Natural killer cell treated with Interleukin-12 subunit alpha and Interleukin-12 subunit beta and Interleukin-15 and Interleukin-18, amount 100 ng/mL, for 72 hours (primary cell): ENCODE measurements at places on chromosomes 5 and 9. TPM values are rescaled to one million over a fixed set of nuclear protein-coding genes. Genes with fewer than 3 reads are reported as not detected.

GRCh38 chr5:71701407-71701806 is 17.7 kb upstream of the CARTPT start:
- H3K36me3 ChIP-seq = peaks cover 6% of the 10 kb centered on the region
- peaks cover 5% of the 10 kb centered on the region for H3K4me1 ChIP-seq
- DNase-seq = no peak
- no peak overlapping the region for H3K27ac ChIP-seq
- H3K27me3 ChIP-seq = no peaks in the 10 kb centered on the region

Gene CTNND2
- total RNA-seq = not detected

GRCh38 chr5:169091396-169091980 is 209.5 kb downstream of the SLIT3 start:
- no peak overlapping the region for H3K4me3 ChIP-seq
- DNase-seq = no peak
- H3K27me3 ChIP-seq = peaks cover 29% of the 10 kb centered on the region
- H3K27ac ChIP-seq = no peak overlapping the region
- no peaks in the 10 kb centered on the region for H3K4me1 ChIP-seq

DNA sequence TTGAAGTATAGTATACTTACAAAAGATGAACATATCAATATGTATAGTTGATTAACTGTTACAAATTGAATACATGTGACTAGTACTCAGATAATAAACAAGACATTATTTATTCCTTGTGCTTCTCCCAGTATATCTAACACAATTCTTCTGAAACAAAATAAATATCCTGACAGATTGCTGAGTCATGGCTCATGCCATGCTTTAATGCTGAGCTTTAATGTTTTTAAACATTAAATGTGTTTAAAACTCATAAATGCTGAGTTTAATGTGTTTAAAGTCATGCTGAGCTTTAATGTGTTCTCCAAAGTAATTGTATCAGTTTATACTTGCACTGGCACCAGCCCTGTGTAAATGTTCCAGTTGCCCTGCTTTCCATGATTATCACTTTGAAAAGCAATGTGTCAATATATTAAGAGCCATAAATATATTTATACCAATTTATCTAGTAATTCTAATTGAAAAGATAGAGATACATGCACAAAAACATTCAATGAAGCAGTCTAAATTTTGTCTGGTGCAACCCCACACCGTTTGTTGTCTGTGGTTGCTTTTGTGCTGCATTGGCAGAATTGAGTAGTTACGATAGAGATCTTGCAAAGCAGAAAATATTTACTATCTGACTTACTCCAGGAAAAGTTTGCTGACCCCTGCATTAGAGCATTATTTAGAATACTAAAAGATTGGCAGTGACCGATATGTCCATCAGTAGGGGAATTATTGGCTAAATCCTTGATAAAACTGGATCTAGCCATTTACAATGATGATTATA is 15.7 kb downstream of the KIAA1958 start:
- no peaks in the 10 kb centered on the region for H3K36me3 ChIP-seq
- H3K27ac ChIP-seq = no peak overlapping the region
- H3K4me1 ChIP-seq = no peaks in the 10 kb centered on the region
- no peak for DNase-seq

- no peak overlapping the region for H3K4me3 ChIP-seq
- H3K27ac ChIP-seq = no peak overlapping the region
- H3K4me1 ChIP-seq = peaks cover 5% of the 10 kb centered on the region
- H3K27me3 ChIP-seq = no peaks in the 10 kb centered on the region
- H3K36me3 ChIP-seq = no peaks in the 10 kb centered on the region
Measured at GRCh38 chr5:10572451-10572850, 8.6 kb downstream of the ANKRD33B start.

GRCh38 chr5:14260637-14261036 is 117.5 kb downstream of the TRIO start:
- H3K27ac ChIP-seq = no peak overlapping the region
- peaks cover 52% of the 10 kb centered on the region for H3K4me1 ChIP-seq
- H3K36me3 ChIP-seq = peaks cover 7% of the 10 kb centered on the region
- no peak overlapping the region for H3K4me3 ChIP-seq
- peaks cover 4% of the 10 kb centered on the region for H3K27me3 ChIP-seq

DNA sequence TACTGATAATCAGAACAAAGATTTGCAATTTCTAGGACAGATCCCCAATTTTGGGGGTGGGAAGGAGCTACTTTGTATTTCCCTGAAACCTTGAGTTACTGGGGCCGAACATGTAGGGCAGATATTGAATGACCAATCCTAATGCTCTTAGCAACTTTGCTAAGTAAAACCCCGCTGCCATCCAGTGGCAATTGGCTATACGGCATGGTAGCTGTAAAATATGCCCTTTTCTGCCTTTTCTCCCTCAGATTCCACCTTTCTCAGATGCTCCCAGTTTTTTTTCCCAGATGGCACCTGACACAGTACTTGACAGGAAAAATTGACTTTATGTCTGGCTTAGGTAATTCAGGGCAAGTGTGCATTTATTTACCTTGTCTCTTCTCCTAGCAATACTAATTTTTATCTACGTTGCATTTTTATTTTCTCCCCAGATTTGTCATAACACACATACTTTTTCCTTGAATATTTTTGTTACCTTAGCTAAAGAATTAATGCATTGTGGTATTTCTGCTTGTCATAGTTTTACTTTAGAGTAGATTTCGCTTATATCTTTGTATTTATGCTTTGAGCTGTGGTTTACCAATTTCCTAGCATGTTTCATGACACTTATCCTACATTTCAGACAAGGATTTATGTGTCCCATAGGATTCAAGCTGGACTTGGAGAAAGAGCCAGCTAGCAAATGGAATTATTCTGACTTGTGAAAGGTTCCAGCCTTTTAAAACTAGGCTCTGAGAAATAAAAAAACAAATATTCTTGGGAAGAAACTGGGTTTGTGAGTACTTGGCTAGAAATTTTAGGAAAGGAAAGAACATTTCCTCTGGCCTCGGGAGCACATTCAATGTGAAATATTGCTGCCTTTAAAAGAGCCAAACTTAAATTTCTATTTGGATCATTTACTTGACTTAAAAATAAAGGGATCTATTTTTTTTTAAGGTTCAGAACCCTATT is 37.4 kb downstream of the PIK3R1 start:
- H3K4me3 ChIP-seq = no peak overlapping the region
- H3K36me3 ChIP-seq = no peaks in the 10 kb centered on the region
- peak overlapping the region; percentile 91 for H3K27ac ChIP-seq

DNA sequence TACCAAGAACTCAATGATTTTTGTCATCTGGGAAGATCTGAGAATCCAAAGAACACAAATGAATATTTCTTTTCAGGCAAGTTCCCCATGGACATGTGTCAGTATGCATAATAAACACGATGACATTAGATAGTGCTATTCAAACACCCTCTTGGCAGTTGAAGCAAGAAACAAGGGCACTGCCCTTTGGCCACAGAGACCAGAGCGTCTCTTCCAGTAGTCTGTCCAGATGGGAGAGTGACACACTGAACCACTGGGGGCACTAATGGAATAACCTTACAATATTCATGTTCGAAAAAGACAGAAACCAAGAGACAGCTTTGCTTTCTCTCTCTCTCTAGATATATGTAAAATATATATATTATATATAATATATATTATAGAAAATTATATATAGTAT is 301.9 kb downstream of the CTNND2 start:
- H3K27ac ChIP-seq = no peak overlapping the region

Gene LHX6
- total RNA-seq = not detected

GRCh38 chr5:135069895-135070657 is 36.0 kb upstream of the PITX1 start:
- H3K4me3 ChIP-seq = no peak overlapping the region
- H3K4me1 ChIP-seq = no peaks in the 10 kb centered on the region
- H3K27ac ChIP-seq = no peak overlapping the region
- peaks cover 2% of the 10 kb centered on the region for H3K27me3 ChIP-seq
- no peak for DNase-seq

DNA sequence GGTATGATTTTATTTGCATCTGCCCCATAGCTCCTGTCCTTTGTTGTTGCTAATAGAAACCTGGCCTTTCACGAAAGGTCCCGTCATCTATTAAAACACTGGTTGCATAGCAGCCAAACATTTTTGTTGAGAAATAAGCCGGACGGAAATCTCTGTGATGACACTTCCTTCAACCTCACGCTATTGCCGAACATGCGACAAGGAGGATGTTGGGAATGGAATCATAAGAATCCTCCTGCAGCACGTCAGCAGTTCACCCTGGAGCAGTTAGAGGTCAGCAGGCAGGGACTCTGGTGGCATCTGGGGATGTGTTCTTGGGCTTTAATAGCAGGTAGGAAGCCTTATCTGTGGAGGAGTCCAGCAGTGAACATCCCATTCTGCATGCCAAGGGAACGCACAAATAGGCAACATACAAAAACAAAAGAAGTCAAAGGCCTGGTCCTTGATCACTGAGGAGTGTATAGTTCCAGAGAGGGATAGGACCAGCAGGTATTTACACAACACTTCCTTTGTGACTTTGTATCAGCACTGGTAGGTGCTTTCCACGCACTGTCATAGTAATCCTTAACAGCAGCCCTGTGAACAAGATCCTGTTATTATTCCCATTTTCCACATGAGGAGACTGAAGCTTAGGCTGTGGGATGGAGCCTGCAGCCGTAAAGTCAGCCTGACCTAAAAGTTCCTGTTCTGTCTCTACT is 33.4 kb downstream of the ARHGAP26 start:
- no peaks in the 10 kb centered on the region for H3K27me3 ChIP-seq
- DNase-seq = no peak
- no peak overlapping the region for H3K4me3 ChIP-seq
- H3K4me1 ChIP-seq = peaks cover 60% of the 10 kb centered on the region
- H3K36me3 ChIP-seq = no peaks in the 10 kb centered on the region

Gene DNAH5
- total RNA-seq = not detected

DNA sequence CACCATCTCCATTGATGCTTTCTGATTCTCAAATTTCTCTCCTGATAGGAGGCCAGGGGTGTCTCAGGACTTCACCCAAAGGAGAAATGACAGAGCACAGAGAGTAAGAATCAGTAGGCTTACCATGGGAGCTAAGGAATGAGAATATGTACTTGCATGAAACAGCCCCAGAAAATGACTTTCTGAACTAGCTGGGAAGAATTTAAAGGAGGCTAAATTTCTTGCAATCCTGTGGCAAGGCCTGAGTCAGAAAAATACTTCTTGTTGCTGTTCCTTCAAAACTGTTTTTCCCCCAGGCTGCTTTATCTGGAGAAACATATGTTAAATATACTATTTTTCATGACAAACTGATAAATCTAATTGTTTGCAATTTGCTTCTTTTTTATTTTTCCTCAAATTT is 53.4 kb upstream of the FBXL7 start:
- H3K4me3 ChIP-seq = no peak overlapping the region
- peaks cover 4% of the 10 kb centered on the region for H3K36me3 ChIP-seq
- H3K27ac ChIP-seq = no peak overlapping the region
- no peak for DNase-seq
- H3K4me1 ChIP-seq = no peaks in the 10 kb centered on the region

DNA sequence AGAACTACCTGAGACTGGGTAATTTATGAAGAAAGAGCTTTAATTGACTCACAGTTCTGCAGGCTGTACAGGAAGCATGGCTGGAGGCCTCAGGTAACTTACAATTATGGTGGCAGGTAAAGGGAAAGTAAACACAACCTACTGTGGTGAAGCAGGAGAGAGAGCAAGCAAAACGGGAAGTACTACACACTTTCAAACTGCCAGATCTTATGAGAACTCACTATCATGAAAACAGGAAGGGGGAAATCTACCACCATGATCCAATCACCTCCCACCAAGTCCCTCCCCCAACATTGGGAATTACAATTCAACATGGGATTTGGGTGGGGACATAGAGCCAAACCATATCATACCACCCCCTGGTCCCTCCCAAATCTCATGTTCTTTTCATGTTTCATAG is 58.7 kb upstream of the GPR151 start:
- H3K4me3 ChIP-seq = no peak overlapping the region
- no peaks in the 10 kb centered on the region for H3K4me1 ChIP-seq
- H3K27me3 ChIP-seq = peaks cover 16% of the 10 kb centered on the region
- DNase-seq = no peak

GRCh38 chr9:129962889-129963703 is 79.9 kb downstream of the FNBP1 start:
- peak overlapping the region; percentile 96 for H3K27ac ChIP-seq
- DNase-seq = peak; percentile 79
- peak overlapping the region; percentile 89 for H3K4me3 ChIP-seq
- peaks cover 61% of the 10 kb centered on the region for H3K4me1 ChIP-seq
- peaks cover 13% of the 10 kb centered on the region for H3K36me3 ChIP-seq

GRCh38 chr9:20380546-20380945 is 241.8 kb downstream of the MLLT3 start:
- H3K36me3 ChIP-seq = peaks cover 5% of the 10 kb centered on the region
- no peak overlapping the region for H3K4me3 ChIP-seq
- H3K27ac ChIP-seq = no peak overlapping the region
- H3K4me1 ChIP-seq = peaks cover 23% of the 10 kb centered on the region
- DNase-seq = no peak

DNA sequence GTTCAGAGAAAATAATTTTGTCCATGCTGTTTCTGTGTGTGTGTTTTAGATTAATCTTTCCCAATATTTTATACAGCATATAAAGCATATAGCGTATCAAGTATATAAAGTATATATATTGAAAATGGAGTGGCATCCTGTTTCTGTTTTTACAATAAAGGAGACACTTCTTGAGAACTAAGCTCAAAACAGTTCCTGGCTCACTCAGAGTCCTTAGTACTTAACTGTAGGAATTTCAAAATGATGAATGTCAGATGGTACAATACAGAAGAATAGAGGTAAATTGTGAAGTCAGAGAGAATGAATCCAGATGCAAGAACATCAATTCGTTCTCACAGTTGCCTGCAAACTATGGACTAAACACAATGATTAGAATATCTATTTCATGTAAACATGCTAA is 68.7 kb upstream of the TAS2R1 start:
- H3K4me1 ChIP-seq = no peaks in the 10 kb centered on the region
- H3K27ac ChIP-seq = no peak overlapping the region
- no peak for DNase-seq
- H3K27me3 ChIP-seq = no peaks in the 10 kb centered on the region
- no peak overlapping the region for H3K4me3 ChIP-seq

Gene SHOC1
- not detected for total RNA-seq

DNA sequence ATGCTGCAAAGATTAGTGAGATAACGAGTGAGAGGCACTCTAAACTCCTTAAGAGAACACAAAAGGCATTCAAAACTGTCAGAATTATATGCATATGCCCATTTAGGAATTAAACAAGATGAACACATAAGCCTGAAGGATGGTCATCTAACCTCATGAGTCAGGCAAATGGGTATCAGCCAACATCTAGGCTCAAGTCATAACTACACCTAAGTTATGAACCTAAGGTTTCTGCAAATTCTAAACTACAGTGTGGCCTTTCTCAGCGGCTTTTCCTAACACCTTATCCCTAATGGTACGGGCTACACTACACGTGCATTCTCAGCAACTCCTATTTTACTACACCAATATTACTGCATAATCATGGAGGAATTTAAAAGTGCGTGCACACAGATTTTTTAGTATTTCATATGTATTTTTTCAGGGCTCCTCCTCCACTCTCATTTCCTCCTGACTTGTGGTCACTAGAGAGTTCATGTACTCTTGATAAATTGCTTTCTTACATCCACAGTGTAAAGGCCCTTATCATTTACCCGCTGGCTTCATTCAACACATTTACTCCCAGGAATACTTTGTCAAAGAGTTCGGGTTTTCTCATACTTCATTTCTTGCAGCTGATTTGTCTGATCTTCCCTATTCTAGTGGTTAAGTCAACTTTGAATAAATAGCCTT is 316.5 kb downstream of the BNC2 start:
- peaks cover 8% of the 10 kb centered on the region for H3K4me1 ChIP-seq
- DNase-seq = no peak
- no peaks in the 10 kb centered on the region for H3K27me3 ChIP-seq
- no peak overlapping the region for H3K27ac ChIP-seq
